Umbilical cord (tissue), 2 donors: ENCODE measurements at places on chromosomes 3 and 15. TPM values are rescaled to one million over a fixed set of nuclear protein-coding genes. Genes with fewer than 3 reads are reported as not detected.

- no peak for DNase-seq
Measured at GRCh38 chr3:137542049-137542448, 222.1 kb upstream of the SOX14 start.

DNA sequence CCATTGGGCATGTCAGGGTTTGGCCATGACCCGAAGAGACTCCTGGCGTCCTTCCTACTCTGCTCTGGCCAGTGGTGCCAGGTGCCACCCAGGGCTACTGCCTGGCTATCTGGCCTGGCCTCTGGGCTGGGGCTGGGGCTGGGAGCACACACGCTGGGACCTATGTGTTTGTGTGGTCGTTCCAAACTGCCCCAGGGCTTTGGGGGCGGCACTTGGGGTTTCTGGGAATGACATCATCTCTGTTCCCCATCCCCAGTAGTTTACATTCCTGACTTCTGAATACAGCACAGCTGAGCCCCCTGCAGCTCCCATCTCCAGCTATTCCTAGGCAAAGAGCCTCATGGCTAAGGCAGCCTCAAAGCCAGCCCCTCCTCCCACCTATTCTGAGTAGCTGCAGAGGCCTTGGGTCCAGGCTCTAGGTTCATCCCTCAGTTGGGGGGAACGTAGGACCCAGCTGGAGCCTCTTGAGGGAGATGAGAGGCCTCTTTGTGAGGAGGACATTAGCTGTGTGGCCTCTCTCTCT, 24.3 kb downstream of the PLEKHO2 start:
- DNase-seq: no peak

- DNase-seq: no peak
Measured at GRCh38 chr15:71353171-71353570, 237.9 kb downstream of the THSD4 start.

DNA sequence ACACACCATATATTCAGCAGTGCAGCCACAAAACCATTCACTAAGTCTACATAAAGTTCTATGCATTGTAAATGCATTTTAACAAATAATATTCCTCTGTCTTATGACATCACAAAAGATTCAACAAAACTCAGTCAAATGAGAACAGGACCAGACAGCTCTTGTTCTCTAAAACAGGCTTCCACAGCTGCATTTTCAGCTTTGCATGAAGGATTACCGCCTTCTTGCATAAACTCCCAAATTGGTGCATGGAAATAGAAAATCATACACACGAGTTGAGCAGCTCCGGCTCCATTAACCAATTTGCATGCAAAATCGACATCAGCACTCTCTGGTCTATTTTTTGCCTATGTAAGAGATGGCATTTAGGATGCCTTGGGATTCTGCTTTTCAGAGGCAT, 66.4 kb downstream of the RFTN1 start:
- no peak for DNase-seq

DNA sequence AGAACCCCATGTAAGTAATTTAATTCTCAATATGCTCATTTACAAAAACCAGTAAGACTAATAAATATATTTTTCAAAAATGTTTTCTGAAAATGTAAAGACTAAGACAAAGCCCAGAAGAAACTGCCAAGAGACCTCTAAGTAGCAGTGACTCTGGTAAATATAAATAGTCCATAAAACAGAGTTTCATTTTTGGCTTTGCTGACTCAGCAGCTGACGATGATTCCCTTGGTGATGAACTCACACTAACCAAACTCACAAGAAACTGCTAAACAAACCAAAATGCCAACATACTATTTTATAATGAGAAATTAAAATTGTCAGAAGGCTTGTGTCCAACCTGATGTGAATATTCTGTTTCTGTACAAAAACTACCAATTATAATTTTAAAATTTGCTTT, 31.5 kb upstream of the IMPG2 start:
- no peak for DNase-seq

DNA sequence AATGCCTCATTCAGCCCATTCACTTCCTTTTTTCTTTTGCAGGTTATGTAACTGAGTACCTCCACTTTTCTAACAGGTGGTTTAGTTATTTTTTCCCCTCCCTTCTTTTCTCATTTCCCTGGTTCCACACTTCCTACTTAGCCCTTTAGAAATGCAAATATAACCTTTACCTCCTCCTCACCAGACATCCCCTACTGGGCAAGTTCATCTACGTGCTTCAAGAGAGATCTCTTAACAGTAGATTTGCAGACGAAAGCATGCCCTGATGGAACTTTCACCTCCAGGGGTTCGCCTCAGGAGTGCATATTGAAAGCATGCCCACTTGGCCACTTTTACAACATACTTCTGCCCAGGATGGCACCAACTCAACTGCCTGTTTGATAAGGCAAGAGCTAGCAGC, 314.1 kb upstream of the LRRC3B start:
- DNase-seq: no peak

PARL gene
- total RNA-seq: 50.1 TPM

KCNMB3 gene
- total RNA-seq: 8.2 TPM
